Large intestine (tissue), 12 donors: ENCODE measurements at places on chromosomes 5 and 9.

DNA sequence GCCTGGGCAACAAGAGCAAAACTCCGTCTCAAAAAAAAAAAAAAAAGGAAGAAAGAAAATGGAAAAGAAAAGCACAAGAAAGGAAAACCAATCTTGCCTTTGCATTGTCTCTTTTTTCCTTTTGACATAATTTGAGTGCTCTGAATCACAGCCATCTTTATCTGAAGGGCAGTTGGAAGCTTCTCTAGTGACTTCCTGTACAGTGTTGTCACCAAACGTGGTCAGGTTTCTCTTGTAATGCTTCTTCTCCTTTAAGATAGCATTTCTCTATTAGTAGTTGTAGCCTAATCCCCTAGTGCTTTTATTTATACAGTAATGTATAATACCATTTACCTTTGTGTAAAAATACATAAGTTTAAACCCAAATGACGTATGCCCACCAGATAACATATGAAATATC is 18.1 kb downstream of the PRKACG start:
- DNase-seq = no peak

DNA sequence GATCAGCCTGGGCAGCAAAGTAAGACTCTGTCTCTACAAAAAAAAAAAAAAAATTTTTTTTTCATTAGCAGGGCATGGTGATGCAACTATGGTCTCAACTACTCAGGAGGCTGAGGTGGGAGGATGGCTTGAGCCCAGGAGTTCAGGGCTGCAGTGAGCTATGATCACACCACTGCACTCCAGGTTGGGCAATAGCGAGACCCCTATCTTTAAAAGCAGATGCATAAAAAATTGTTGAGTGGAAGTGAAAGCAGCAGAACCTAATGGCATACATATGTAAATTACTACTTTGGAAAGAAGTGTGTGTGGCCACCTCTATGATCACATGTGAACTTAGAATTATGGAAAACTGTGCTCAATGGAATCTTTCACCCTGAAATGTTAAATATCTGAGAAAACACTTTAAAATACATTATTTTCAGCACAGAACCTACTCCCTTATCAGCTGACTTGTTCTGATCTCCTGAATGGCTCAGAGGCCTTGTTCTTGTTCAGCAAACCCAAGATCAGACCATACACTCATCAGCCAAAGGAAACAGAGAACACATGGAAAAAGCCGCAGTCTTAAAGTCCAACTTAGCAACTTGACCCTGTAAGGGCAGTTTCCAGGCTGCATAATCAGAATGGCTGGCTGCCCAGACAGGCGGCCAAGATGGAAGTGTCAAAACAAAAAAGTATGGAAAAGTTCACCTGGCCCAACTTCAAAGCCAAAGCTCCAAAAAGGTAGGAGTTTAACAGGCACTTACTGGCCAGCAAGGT is 56.5 kb downstream of the SIL1 start:
- no peak for DNase-seq

- DNase-seq = no peak
Observed at GRCh38 chr9:19020886-19021455, 12.0 kb downstream of the SAXO1 start.

DNA sequence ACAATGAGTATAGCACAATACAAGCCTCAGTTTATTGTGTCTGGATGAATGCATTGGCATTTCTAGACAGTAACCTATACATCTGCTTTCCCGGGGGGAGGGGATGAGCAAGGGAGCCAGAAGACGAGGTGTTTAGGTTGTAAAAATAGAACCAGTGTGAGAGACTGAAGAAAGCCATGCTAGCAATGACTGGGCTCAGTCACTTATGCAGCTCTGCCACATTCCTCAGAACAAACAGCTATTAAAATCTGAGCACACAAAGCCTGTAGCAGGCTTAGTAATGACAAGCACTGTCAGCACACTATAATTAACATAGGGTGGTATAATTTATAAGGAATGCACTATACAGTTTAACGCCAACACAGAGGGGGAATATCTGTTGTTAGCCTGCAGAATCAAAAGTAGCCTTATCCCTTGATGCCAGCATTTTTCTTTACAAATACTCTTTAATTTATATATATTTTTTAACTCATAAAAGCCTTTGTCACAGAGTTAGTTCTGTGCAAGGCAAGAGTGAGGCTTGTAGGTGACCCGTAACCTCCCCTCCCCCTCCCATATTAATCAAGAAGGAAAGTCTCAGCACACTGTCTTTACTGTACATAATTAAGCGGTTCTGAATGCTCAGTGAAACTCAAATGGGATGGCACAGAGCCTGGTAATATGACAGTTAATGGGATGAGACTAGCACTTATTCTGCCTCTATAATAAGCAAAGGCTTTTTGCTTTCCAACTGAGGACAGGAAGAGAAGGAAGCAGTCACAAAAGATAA is 295.4 kb downstream of the CSNK1G3 start:
- no peak for DNase-seq

GRCh38 chr5:68189613-68190012 is 25.9 kb upstream of the PIK3R1 start:
- DNase-seq = no peak
